ENCODE measurements at places on chromosomes 4 and X. TPM values are rescaled to one million over a fixed set of nuclear protein-coding genes. Genes with fewer than 3 reads are reported as not detected.

DNA sequence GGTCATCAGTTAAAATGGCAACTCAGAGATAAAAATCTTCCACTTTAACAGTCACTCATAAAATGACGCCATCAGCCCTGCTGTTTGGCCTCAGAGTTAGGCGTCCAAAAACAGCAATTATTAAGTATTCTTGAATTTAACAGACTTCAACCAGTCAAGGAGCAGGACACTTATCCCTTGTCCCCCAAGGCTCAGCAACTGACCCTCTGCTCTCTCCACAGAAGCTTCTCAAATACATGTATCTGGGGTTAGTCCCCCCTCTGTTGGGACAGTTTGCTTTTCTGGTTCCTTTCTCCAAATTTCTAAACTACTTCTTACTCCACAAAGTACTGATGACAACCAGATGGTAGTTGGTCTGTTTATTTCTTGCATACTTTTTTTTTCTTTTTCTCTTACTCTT is 54.4 kb downstream of the SOD3 start:
- no peaks in the 10 kb centered on the region for H3K36me3 ChIP-seq
- H3K4me1 ChIP-seq, result no peaks in the 10 kb centered on the region
- no peak overlapping the region for H3K4me3 ChIP-seq
- no peak overlapping the region for H3K27ac ChIP-seq
- H3K27me3 ChIP-seq, result peaks cover 9% of the 10 kb centered on the region

- no peaks in the 10 kb centered on the region for H3K27me3 ChIP-seq
- H3K4me1 ChIP-seq, result no peaks in the 10 kb centered on the region
- H3K4me3 ChIP-seq, result no peak overlapping the region
Measured at GRCh38 chr4:116847616-116848015, 237.8 kb downstream of the TRAM1L1 start.

DNA sequence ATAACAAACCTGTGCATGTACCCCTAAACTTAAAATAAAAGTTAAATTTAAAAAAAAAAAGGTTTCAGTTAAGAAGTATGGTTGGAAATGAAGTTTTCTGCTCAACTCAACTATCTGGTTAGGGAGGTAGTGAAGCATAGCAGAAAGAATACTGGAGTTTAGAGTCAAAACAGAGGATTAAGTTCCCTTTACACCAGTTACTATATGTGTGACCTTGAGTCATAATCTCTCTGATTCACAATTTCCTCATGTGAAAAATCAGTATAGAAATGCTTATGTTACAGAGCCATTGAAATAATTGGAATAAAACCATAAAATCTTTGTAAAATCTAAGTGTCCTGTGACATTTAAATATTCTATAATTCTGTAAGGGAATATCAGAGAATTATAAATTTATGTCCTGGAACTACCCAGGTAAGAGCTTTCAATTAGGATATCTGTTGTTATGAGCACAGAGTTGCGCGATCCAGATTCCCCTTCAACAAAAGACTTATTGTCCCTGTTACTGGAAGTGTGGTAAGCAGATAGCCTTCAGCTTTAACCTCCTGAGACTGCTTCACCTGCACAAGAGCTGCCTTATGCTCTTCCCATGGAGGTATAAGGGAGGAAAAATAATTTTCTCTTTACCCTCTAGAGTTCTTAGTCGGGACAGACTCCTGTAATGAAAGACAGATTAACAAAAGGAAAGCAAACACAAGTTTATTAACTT is 203.8 kb upstream of the NRK start:
- H3K4me3 ChIP-seq, result no peak overlapping the region
- H3K27me3 ChIP-seq, result no peaks in the 10 kb centered on the region
- DNase-seq, result no peak
- H3K4me1 ChIP-seq, result no peaks in the 10 kb centered on the region
- H3K36me3 ChIP-seq, result no peaks in the 10 kb centered on the region
- H3K27ac ChIP-seq, result no peak overlapping the region

GRCh38 chr4:112973750-112974251 is 75.7 kb upstream of the ANK2 start:
- peaks cover 5% of the 10 kb centered on the region for H3K27me3 ChIP-seq
- no peak overlapping the region for H3K27ac ChIP-seq
- no peak for DNase-seq
- no peak overlapping the region for H3K4me3 ChIP-seq

GRCh38 chr4:159655547-159655946 is 552.7 kb downstream of the RAPGEF2 start:
- H3K27me3 ChIP-seq, result no peaks in the 10 kb centered on the region

DNA sequence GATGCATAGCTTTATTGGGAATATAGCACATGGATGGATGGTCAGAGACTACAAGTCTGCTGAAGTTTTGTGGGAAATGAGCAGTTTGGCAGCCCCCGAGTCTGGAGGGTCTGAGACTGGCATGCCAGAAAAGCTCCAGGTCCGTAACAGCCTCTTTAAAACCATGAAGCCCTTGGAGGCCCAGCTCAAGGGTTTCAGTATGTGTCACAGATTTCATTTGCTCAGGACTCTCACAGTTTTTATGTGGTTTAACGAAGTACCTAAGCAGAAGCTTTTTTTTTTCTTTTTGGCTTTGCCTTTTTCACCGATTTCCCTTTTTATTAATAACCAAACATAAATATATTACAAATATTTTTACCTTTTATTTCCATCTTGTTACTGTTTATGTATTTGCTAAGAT is 30.6 kb upstream of the TMEM184C start:
- no peak overlapping the region for H3K27ac ChIP-seq
- peaks cover 2% of the 10 kb centered on the region for H3K4me1 ChIP-seq
- DNase-seq, result no peak
- H3K27me3 ChIP-seq, result no peaks in the 10 kb centered on the region
- no peaks in the 10 kb centered on the region for H3K36me3 ChIP-seq

- peaks cover 3% of the 10 kb centered on the region for H3K36me3 ChIP-seq
- no peak overlapping the region for H3K4me3 ChIP-seq
- H3K27me3 ChIP-seq, result no peaks in the 10 kb centered on the region
Measured at GRCh38 chr4:52648836-52649235, 10.3 kb downstream of the USP46 start.

The DSPP gene
- total RNA-seq, result not detected

- H3K27me3 ChIP-seq, result no peaks in the 10 kb centered on the region
- peaks cover 1% of the 10 kb centered on the region for H3K4me1 ChIP-seq
- no peak overlapping the region for H3K27ac ChIP-seq
- no peak overlapping the region for H3K4me3 ChIP-seq
- DNase-seq, result no peak
Measured at GRCh38 chrX:1443496-1444075, 9.1 kb downstream of the ASMTL start.

- H3K36me3 ChIP-seq, result no peaks in the 10 kb centered on the region
- DNase-seq, result no peak
Measured at GRCh38 chr4:53576676-53577372, 14.5 kb downstream of the LNX1 start.

The TMEM150C gene
- not detected for total RNA-seq

DNA sequence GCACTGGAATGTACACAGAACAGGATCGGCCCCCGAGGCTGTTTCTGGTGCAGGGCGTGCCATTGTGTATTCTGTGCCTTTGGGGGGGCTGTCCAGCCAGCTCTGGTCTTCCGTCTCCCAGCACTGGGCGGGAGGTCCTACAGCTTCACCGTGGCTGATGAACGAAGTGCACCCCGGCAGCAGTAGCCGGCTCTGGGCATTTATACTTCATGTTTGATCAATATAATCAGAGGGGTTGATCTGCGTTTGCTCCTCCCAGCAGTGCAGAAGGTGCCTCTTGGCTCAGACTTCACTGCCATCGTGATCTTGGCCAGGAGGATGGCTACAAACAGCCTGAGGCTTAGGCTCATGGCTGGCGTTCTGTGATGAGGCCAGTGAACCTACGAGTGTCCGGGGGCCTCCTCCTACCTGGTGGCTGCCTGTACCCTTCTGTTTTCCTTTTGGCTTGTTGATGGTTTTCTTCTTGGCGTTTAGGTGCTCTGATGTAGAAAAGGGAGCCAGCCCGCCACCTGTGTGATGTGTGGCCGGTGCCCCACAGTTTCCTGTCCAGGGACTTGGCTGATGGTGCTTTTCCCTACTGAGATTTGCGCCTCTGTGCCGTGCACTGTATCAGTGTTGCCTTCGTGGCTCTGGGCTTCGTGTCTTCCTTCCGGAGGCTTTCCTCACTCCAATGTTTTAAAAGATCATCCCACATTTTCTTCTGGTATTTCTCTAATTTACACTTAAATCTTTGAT is 31.2 kb upstream of the HGFAC start:
- H3K4me1 ChIP-seq, result no peaks in the 10 kb centered on the region
- no peak overlapping the region for H3K4me3 ChIP-seq
- no peaks in the 10 kb centered on the region for H3K36me3 ChIP-seq
- no peak overlapping the region for H3K27ac ChIP-seq

The GSPT2 gene
- total RNA-seq, result 7.2 TPM

- peak within 1 kb of the TSS; percentile 87 for H3K27ac ChIP-seq
- peak; percentile 86 for DNase-seq
- peaks cover 66% of the 10 kb centered on the region for H3K4me1 ChIP-seq
- peak within 1 kb of the TSS; percentile 79 for H3K4me3 ChIP-seq
Measured at GRCh38 chr4:38663801-38664705, at the start of gene KLF3. KLF3 (plus strand) TSS chr4:38664199; CDS start chr4:38680626, 16,427 bp downstream.

- H3K4me1 ChIP-seq, result no peaks in the 10 kb centered on the region
- peak; percentile 54 for DNase-seq
- no peaks in the 10 kb centered on the region for H3K36me3 ChIP-seq
- no peak overlapping the region for H3K4me3 ChIP-seq
Measured at GRCh38 chrX:120365320-120365719, 3.4 kb downstream of the ATP1B4 start.

DNA sequence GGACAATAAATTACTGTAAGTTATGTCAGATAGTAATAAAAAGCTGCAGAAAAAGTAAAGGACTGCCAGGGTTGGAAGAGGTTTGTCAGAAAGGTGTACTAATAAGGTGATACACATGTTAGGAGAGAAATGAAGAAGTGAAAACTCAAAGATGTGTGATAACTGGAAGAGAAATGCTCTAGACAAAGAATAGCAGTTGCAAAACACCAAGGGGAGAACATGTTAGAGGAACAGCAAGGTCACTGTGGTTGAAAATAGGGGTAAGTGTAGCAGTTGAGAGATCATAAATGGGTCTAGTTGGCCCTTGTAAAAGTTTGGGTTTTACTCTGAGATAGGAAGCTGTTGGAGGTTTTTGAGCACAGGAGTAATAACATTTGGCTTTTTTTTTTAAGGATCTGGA is 46.9 kb downstream of the HSPA4L start:
- peaks cover 9% of the 10 kb centered on the region for H3K27me3 ChIP-seq
- H3K4me3 ChIP-seq, result no peak overlapping the region
- no peaks in the 10 kb centered on the region for H3K4me1 ChIP-seq
- no peaks in the 10 kb centered on the region for H3K36me3 ChIP-seq
- DNase-seq, result no peak

DNA sequence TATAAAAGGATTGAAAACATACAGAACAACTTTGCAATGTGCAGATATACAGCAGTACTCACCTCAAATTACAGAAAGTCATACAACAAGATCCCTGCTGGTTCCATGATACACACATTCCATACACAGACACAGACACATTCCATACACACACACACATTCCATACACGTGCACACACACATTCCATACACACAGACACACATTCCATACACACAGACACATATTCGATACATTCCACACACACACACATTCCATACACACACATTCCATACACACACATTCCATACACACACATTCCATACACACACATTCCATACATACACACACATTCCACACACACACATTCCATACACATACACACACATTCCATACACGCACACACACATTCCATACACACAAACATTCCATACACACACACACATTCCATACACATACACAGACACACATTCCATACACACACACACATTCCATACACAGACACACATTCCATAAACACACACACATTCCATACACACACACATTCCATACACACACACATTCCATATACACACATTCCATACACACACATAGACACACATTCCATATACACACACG is 13.7 kb downstream of the LINC00632 start:
- no peaks in the 10 kb centered on the region for H3K4me1 ChIP-seq
- no peak overlapping the region for H3K27ac ChIP-seq
- peaks cover 3% of the 10 kb centered on the region for H3K27me3 ChIP-seq
- no peak for DNase-seq
- no peaks in the 10 kb centered on the region for H3K36me3 ChIP-seq
- no peak overlapping the region for H3K4me3 ChIP-seq

GRCh38 chr4:17515445-17516407 is 761 bp downstream of the CLRN2 start:
- peaks cover 5% of the 10 kb centered on the region for H3K27me3 ChIP-seq
- H3K36me3 ChIP-seq, result peaks cover under 1% of the 10 kb centered on the region
- DNase-seq, result no peak

- no peak within 1 kb of the TSS for H3K4me3 ChIP-seq
- peaks cover 11% of the 10 kb centered on the region for H3K4me1 ChIP-seq
- H3K36me3 ChIP-seq, result peaks cover 17% of the 10 kb centered on the region
- peaks cover 41% of the 10 kb centered on the region for H3K27me3 ChIP-seq
- no peak for DNase-seq
Measured at GRCh38 chr4:304969-305680, at the start of gene ZNF732. ZNF732 (minus strand) TSS chr4:305474; CDS start chr4:305310, 164 bp downstream.

GRCh38 chrX:22057667-22058066 is 25.5 kb downstream of the PHEX start:
- DNase-seq, result no peak
- H3K4me1 ChIP-seq, result peaks cover 46% of the 10 kb centered on the region
- H3K27me3 ChIP-seq, result no peaks in the 10 kb centered on the region
- H3K4me3 ChIP-seq, result no peak overlapping the region

- no peak for DNase-seq
- H3K4me1 ChIP-seq, result no peaks in the 10 kb centered on the region
- no peak overlapping the region for H3K27ac ChIP-seq
- peaks cover 2% of the 10 kb centered on the region for H3K36me3 ChIP-seq
Measured at GRCh38 chrX:129593137-129593536, 53.1 kb downstream of the OCRL start.

- no peaks in the 10 kb centered on the region for H3K36me3 ChIP-seq
- H3K27me3 ChIP-seq, result peaks cover 13% of the 10 kb centered on the region
- H3K4me3 ChIP-seq, result no peak overlapping the region
- H3K4me1 ChIP-seq, result no peaks in the 10 kb centered on the region
Measured at GRCh38 chr4:67346654-67347053, 198.6 kb downstream of the CENPC start.

DNA sequence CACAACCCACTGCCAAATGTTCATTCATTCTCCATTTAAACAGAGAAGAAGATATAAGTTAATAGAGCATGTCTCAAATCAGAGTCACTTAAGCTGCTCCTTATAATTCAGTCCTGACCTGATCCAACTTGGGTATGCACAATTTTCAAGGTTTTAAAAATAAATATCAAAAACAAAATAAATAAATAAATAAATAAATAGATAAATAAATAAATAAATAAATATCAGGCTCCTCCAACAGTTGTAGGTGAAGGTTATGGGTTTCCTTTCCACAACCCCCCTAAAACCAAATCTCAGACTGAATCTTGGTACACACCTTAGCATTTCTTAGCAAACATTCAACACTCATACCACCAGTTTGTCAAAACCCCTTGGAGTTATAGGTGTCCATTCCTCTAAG is 204.4 kb downstream of the PARM1 start:
- H3K4me3 ChIP-seq, result no peak overlapping the region
- H3K4me1 ChIP-seq, result no peaks in the 10 kb centered on the region
- H3K27ac ChIP-seq, result no peak overlapping the region
- no peaks in the 10 kb centered on the region for H3K36me3 ChIP-seq
- no peak for DNase-seq
